ENCODE measurements at places on chromosomes 6 and 20.

DNA sequence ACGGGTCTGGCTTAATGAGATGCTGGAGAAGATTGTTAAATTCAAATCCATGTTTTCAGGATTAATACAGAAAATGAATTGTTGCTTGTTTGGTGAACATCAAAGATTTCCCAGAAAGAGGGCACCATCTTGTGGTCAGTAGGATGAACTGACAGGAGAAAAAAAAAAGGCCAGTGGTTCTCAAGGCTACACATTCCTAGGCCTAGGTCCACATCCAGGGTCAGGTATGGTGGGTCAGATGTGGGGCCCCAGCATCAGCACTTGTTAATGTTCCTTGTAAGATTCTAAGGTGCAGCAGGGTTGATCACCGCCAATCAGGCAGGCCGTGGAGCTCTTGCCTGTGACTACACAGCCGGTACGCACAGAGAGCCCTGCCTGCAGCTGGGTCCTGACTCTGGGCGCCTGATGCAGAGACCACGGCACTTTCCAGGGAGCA, 34.0 kb upstream of the FOXO3 start:
- no peak for DNase-seq

DNA sequence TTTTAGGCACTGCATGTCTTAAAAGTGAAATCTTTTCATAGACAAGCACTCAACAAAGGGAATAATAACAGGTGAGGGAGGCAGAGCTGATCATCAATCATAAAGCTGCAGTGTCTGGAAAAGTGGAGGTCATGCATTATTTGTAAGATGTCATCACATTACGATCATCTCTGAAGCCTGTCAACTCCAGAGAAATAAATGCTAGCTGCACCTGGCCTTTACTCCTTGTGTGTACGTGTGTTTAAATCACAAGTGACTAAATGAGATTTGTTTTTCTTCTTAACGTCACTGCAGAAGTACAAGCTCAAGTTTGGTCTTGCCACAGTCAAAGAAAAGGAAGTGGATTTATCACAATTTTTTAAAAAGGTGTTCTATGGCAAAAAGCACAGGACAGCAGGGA, 275.5 kb upstream of the SGK1 start:
- no peak for DNase-seq

DNA sequence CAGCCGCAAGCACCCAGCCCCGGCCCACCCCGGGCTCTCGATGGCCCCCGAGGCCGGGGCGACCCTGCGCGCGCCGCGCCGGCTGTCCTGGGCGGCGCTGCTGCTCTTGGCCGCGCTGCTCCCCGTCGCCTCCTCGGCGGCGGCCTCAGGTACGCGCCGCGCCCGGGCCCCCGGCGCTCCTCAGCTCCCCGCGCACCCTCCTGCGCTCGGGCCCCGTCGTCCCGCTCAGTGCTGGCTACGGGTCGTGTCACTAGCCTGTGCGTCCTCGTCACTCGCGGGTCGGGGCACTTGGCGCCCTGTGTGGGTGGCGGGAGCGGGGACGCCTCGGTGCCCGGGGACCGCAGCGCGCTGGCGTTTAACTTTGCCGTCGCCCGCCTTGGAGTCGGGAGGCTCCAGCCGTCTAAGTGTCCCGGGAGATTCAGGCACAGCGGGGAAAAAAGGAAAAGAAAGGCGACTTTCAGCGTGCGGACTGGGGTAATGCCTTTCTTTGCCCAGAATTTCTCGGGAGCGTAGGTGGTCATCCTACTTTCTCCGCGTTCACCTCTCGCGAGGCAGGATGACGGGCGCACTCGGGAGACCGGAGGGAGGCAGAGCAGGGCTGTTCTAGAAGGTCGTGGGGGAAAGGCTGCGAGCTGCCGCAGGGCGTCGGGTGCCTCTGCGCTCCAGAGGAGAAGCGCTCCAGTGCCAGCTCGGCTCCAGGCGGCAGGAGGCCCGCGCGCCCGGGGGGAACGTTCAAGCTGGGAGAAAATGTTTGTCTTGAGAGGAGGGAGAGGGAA, 545 bp downstream of the FNDC1 start:
- DNase-seq, result no peak

DNA sequence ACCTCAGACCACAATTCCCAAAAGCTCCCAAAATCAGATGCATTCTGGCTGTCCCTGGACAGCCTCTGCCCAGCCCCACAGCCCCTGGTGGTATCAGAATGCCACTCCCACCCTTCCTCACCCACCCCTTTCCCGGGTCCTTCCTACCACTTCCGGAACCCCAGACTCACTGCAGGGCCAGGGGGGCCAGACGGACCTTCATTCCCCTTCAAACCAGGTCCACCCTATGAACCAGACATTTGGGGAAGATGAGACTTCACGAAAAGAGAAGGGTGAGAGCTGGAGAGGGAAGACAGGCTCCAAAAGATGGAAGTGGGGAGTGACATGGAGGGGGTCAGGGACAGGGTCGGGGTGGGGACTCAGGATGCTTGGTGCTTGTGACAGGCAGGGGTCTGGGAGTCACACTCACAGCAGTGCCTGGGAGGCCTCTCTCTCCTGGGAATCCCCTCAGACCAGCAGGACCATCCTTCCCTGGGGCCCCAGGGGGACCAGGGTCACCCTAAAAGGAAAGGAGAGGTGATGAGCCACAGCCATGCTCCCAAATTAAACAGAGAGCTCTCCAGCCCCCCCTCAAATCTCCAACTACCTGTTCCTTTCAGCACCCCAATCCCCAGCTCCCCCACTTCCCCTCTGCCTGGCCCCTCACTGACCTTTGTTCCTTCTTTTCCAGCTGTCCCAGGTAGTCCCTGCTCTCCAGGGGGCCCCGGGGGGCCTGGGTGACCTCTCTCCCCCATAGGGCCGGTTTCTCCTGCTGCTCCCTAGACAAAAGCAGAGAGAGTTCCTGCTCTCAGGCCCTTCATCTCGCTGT, 20.2 kb downstream of the COL11A2 start:
- DNase-seq, result no peak

DNA sequence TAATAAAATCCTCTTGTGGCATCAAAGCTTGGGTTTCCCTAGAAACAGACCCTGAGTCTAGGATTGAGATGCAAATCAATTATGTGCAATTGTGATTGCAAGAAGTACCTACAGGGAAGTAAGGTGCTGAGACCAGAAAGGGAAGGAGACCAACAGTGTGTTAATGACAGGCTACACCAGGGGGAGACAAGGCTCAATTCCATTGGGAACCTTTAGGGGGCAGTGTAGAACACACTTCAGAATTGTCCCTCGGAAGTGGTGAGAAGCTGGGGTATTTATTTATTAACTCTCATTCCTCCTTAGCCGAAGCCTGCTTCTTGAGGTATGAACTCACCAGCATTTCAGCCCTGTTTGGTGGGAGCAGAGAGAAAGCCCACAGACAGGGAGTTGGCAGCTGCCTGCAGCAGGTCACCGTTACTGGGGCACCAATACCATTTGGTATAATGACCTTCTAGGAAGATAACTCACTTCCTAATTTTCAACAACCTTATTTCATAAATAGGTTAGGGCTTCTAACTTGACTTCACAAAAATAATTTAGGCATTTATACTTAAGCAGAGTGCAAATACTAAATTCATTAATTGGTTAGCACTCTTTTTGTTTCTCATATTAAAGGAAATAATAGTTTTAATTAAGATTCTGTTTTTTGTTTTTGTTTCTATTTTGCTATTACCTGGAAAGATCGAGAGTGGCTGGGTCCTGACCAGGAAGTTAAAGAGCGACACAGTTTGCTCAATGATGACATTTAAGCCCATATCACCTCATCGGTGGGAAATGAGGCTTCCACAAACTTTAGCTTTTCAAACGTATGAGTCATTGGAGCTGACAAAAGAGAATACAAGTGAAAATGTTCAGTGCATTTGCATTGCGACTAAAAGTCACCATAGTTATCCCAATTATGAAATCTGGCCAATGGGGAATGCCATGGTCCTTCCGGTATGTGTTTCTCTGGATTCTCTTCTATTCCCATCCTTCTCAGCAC, 94.8 kb downstream of the BTBD3 start:
- DNase-seq, result no peak

DNA sequence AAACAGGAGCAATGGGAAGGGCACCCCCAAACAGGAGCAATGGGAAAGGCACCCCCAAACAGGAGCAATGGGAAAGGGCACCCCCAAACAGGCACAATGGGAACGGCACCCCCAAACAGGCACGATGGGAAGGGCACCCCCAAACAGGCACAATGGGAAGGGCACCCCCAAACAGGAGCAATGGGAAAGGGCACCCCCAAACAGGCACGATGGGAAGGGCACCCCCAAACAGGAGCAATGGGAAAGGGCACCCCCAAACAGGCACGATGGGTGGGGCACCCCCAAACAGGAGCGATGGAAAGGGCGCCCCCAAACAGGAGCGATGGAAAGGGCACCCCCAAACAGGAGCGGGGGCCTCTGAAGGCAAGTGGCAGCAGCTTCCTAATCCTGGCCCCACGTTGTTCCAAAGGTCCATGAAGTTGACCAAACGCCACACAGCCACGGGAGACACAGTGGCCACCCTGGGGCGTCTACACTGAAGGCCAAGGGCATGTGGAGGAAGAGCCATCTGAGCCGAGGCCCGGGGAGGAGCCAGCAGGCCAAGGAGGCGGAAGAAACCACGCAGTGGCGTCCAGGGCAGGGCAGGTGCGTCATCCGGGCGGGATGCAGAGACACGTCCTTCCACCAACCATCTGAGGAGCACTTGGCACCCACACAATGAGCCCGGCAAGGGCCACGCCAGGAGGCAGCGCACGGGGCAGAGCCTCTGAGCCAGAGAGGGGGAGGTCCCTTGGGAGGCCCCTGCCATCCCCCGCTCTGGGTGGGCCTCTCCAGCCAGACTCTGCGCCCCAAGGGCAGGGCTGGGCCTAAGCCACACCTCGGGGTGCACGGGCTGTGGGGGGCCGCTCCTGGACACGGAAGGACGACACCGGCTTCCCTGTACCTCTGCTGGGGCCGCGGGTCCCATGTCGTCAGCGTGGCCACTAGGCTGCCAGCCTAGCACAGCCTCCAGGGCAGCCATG, 21.5 kb upstream of the NTSR1 start:
- no peak for DNase-seq

Measured in effector CD4-positive, alpha-beta T cell (primary cell).